ENCODE measurements at places on chromosomes 5 and 9.

DNA sequence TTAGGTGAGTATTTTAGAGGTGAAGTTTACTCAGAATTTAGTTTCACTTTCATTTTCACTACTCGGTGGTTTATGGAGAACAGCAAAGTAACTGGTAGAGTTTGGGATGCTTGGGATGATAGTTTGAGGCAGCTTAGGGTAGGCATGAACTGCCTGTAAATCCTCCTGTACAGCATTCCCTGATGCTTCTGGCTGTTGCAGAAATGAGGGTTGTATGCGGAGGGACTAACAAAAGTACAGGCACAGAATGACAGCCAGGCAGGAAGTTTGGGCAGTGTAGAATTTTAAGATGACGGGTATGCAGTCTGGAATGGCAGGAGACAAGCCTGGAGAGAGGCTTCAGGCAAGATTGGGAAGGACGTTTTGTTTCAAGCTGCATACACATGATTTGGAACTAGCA, 48.0 kb upstream of the FAM120AOS start:
- DNase-seq: no peak

GRCh38 chr5:167489202-167489601, 802.2 kb upstream of the WWC1 start:
- no peak for DNase-seq

DNA sequence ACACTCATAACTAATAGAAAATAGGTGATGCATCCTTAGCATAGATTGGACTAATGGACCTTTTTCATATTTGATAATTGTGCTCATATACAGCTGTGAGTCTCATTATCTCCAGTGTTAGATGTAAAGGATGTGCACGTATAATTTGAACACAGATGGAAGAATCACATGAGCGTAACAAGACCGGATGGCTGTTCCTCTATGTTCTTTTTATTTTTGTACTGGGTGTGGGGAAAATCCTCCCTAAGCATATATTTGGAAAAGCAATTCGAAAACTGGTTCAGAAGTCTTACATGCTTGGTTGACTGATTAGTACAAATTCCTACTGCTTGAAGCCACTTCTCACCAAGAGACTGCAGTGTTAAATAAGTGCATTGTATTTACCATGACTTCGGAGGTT, 230.2 kb downstream of the AOPEP start:
- no peak for DNase-seq

- DNase-seq: no peak
Measured at GRCh38 chr9:20512636-20513035, 109.7 kb downstream of the MLLT3 start.

- DNase-seq: no peak
Measured at GRCh38 chr5:164060786-164061355, 555.5 kb downstream of the MAT2B start.

DNA sequence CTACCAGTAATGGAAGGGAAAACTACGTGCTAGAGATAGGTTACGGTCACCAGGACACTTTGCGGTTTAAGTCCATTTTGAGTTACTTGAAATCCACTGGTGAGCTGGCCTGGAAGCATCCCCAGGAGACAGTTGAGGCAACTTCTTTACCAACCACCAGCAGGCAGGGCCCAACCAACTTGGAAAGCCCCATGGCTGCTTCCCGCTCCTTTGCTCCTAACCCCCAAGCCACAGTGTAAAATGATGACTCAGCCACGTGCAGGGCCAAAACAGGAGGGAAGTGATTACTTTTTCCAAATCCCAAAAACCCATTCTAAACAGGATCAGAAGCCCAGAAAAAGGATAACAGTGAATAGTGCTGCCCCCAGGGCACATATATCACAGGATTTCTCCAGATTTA, 87.4 kb downstream of the PAX5 start:
- DNase-seq: no peak

DNA sequence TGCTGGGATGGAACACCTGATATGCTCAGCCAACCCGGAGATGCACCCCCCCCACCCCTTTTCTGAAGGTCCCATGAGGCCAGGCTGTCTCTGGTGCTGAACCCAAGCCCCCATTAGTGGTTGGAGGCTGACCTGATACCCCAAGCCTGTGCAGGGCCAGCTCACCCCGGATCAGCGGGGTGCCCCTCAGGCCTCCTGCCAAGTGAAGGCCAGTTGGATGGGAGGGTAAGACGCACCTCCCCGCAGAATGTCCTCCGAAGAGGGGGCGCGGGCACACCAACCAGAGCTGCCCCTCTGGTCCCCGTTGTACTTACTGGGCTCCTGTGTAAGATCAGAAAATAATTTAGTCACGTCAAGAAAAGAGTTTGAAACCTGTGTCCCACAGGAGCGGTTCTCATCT, 76.8 kb upstream of the OTULINL start:
- no peak for DNase-seq

DNA sequence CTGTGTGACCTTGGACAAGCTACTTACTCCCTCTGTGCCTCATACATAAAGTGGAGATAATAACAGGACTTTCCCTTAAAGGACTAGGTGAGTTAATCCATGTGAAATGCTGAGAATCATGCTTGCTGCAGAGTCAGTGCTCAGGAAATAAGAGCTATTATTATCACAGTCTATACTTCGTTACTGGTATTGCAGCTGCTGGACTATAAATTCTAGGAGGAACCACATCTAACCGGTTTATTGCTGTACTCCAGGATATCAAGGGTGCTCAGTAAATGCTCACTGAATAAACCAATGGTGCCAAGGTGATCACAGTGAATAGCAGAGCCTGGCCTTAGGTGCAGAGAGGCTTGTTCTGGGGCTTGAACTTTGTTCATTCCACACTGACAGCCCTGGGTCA, 69.3 kb downstream of the HSPA4 start:
- no peak for DNase-seq

DNA sequence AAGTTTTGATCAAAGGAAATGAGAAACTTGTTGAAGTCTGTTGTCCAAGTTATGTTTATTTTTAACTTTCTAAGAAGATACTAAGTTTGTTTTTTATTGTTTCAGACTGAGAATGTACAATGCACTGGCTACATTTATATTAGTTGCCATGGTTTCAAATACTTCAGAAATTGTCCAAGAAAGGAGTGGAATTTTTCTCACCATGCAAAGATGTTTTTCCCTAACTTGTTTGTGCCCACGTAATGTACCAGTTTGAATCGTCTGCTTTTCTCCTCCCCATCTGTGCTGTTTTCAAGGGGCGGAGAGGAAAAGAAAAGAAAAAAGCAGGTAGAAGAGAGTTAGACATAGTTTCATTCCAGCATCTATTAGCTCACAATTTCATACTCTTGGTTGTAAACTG, 407.0 kb downstream of the KCTD16 start:
- no peak for DNase-seq

- DNase-seq: no peak
Measured at GRCh38 chr5:56176155-56176798, 56.9 kb downstream of the ANKRD55 start.

DNA sequence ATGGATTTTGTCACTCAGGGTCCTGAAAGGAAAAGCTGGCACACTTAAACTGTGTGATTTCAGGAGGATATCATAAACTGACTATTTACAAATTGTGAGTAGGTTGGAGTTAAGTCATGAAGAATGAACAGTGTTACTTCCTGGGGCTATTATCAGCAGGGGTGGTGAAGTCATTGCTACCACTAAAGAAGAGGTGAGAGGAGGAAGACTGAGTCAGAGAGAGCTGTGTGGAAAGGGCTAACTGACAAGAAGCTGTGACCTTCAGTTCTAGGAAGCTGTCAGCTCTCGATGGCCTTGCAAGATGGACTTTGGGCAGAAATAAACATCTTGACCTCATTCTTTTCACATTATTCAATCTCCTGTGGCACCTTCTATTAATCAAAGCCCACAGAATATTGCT, 72.3 kb upstream of the STARD4 start:
- no peak for DNase-seq

- DNase-seq: no peak
Measured at GRCh38 chr5:18799482-18800128, 1165.3 kb downstream of the TAF11L14 start.

DNA sequence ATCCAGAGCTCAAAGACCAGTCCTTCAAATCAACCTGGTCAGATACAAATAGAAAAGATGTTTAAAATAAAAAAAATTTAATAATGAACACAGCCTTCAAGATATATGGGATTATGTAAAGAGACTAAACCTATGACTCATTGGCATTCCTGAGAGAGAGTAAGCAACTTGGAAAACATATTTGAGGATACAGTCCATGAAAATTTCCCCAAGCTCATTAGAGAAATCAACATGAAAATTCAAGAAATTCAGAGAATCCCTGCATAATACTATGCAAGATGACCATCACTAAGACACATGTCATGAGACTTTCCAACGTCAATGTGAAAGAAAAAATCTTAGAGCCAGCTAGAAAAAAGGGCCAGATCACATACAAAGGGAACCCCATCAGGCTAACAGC, 512.9 kb upstream of the PTGER4 start:
- no peak for DNase-seq

DNA sequence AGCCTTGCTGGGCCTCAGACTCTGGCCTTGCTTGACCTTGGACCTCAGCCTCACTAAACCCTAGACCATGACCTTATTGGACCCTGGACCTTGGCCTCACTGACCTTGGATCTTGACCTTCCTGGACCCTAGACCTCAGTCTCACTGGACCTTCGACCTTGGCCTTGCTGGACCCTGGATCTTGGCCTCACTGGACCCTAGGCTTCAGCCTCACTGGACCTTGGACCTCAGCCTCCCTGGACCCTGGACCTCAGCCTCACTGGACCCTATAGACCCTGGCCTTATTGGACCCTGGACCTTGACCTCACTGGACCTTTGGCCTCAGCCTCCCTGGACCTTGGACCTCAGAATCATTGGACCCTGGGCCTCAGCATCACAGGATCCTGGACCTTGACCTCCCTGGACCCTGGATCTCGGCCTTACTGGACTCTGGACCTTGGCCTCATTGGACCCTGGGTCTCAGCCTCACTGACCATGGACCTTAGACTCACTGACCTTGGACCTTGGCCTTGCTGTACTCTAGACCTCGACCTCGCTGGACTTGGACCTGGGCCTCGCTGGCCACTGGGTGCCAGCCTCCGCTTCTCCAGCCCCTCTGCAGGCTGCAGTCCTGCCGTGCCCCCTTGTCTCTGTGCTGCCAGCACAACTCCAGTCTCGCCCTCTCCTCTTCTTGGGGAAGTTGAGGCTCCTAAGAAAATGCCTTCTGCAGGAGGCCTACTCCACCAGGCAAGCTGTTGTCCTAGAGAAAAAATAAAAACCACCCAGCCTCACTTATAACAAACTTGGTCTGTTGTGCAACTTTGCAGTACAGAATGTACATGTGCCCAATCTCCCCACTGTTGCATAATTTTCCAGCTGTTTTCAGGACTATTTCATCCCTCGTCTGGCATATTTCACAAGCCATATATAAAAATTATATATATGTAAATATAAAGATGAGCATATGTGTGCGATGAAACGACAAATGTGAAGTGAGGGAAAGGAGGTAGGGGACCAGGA, 11.0 kb upstream of the ADAMTS2 start:
- DNase-seq: no peak

GRCh38 chr5:57505272-57506200, 22.9 kb upstream of the ACTBL2 start:
- no peak for DNase-seq

- no peak for DNase-seq
Measured at GRCh38 chr5:92002721-92003274, 619.7 kb upstream of the ARRDC3 start.

DNA sequence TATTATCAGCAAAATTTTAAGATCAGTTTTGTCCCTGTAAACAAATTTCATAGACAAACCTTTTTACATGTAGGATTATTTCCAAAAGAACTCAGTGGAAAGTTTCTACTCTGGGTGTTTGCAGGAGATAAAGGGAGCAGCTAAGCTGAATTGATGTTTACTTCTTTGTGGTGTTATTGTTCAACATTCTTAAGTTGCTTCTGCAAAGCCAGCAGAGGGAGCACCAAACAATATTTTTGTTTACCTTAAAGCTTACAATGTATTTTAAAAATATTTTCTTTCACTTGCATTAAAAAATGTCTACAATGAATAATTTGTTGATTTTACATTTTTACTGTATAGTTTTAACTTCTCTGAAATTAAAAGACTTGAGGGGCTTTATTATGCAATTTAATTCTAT, 135.4 kb downstream of the ATG10 start:
- no peak for DNase-seq

DNA sequence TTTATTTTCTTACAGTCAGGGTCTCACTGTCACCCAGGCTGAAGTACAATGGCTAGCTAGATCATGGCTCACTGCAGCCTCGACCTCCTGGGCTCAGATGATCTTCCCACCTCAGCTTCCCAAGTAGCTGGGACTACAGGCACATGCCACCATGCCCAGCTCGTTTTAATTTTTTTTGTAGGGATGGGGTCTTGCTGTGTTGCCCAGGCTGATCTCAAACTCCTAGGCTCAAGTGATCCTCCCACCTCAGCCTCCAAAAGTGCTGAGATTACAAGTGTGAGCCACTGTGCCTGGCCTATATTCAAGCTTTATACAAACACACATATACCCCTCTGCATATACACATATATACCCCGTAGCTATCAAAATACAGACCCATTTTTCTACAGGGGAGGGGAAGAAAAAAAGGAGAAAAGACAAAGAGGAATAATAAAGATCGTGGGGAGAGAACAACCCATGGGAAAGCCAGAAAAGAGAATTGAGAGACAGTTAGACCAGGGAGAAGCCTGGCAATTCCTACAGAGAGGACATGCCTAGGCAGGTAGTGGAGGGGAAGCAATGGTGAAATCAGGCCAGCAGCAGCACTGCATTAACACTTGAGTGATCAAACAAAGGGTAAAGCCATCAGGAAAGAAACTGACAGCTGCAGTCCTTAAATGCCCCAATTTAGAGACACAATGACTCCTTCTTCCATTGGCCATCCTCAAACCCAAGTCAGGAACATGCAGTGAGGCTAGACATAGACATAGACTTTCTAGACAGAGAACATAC, 102.7 kb downstream of the EFNA5 start:
- DNase-seq: no peak

- DNase-seq: no peak
Measured at GRCh38 chr9:95605101-95605500, 88.3 kb upstream of the PTCH1 start.

DNA sequence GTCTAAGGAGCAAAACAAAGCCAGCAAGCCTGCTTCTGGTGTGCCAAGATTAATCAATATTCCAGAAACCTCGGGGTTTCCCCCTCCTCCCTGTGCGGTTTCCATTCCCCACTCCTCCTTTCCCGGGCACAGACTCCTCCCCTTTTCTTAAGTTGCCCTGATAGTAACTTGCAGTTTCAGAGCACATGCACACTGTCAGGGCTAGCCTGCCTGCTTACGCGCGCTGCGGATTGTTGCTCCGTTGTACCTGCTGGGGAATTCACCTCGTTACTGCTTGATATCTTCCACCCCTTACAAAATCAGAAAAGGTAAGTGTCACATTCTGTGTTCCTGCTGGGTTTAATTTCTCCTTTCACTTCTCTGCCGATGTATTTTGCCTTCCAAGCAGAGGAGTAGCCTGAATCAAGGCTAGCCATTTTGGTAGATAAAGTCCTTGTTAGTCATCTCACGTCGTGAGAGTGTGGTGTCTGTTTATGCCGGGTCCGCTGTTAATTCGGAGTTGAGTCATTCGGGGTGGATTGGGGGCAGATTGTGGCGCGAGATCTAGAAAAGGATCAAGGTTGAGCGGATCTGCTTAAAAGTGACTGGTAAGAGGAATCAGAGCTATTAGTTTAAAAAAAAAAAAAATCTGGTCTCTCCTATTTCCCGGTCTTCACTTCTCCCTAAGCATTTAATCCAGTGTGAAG, at the start of gene SLC1A3:
TSS of gene SLC1A3 (plus strand) at position 179 of the 686 bp plus-strand sequence. CDS start 1,818 bp downstream, outside the sequence.
- DNase-seq: no peak

- DNase-seq: no peak
Measured at GRCh38 chr9:124260769-124261603, 3.2 kb downstream of the NEK6 start.
